ENCODE measurements at places on chromosomes 7 and 10.

- DNase-seq: no peak
These were observed 11.4 kb downstream of the DAGLB start for GRCh38 chr7:6436385-6436685.

- DNase-seq: peak; percentile 33
These were observed at the start of gene PRKG1 for GRCh38 chr10:51074238-51075028. Gene PRKG1 (plus strand): TSS chr10:51074487.

- no peak for DNase-seq
These were observed 309.4 kb downstream of the AUTS2 start for GRCh38 chr7:69907720-69908119.

DNA sequence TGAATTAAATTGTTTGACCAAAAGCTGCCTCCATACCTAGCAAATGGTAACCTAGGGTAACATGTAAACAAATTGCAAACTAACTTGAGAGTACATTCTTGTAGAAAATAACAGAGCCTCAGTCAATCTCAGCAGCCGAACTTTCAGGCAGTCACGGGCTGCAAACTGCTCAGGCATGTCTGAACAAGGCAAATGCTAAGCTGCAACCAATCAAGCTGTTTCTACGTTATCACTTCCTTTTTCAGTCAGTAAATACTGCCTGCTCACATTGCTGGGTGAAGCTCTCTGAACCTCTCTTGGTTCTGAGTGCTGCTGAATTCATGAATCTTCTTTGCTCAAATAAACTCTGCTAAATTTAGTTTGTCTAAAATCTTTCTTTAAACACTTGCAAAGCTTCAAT, 1212.4 kb downstream of the SORCS1 start:
- DNase-seq: no peak

- DNase-seq: peak; percentile 30
These were observed 5.6 kb downstream of the LRRTM3 start for GRCh38 chr10:66931340-66931948.

- no peak for DNase-seq
These were observed 481.6 kb downstream of the TNS3 start for GRCh38 chr7:47100148-47100816.

DNA sequence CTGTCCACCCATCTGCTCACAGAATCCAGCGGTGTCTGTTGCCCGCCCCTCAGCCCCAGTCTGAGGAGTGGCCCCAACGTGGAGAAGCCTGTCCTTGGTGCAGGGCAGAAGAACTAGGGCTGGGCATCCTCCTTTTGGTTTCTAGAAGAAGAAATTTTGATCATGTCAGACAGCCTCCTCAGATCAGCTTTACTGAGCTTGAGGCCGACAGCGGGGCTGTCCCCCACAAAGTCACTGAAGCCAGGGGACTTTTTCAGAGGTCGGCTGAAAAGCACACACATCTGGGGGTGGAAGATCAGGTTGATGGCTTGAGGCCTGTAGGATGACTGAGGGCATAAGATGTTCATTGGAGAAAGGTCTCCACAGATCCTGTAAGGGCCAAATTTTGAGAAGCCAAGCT, 767.9 kb downstream of the GRID1 start:
- DNase-seq: no peak

DNA sequence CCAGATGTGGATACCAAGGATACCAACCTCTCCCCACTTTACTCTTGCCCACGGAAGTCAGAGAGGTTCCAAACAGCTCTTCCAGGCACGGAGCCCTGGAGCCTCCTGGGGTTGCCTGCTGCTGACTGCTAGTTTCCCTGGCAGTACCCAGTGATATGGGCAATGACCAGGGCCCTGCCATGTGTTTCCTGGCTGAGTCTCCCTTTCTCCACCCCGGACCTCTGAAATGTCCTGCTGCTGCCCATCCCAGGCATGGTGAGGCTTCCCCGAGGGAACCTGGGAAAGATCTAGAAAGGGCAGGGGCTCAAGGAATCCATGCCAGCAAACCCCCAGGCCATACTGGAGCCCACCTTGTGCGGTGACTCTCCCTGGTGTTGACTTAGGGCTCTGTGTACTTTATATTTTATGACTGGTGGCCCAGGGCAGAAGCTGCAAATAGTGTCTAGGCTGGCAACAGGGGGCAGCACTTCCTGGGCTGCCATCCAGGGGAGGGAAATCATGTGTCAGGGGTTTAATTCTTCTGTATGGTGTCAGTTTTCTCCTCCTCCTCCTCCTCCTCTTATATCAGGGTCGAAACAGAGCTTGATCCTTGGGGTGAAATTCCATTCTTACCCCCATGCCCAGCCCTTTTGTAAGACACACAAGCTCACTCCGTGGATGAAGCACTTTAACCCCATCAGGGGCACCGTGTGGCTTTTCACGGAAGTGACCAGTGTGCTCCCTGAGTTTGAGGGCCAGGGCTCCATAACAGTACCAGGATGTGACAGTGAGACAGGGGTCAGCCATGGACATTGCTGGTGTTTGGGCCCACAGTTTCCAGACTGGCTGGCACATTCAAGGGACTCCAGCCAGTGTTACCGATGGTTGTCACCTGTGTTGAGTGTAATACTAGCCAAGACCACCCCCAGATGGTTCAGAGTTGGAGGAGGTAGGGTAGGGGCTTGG, 62.4 kb upstream of the GDF10 start:
- no peak for DNase-seq

All from Panc1 (cell line).